Lung (tissue), 17 donors: ENCODE measurements at places on chromosomes 16 and 17.

DNA sequence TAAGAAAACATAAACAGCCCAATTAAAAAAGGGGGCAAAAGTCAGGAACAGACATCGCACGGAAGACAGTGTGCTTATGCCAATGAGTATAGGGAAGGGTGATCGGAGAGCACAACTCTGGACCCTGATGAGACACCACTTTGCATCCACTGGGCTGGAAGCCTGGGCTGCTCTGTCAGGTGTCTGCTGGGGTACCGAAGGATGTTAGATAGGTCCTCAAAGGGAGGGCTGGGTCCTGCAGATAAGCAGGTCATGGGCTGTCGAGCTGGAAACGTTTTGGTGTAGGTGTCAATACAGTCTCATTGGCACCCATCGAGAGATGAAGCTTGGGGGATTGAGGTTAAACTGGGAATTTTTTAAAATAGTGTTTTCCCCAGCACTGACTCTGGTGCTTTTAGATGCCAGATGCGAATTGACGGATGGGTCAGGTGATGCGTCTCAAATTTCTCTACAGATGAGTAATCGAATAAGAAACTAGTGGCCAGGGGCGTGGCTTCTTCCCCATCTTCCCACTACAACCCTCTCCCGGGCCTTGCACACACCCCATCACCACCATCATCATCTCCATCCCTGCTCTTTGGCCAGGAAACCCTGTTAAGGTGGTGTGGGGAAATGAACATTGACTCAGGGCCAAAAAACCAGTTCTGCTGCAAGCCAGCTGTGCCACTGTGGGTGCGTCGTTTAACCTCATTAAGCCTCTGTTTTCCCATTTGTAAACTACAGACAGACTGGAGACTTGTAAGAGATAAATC lies 47.8 kb upstream of the IRF8 start:
- no peaks in the 10 kb centered on the region for H3K36me3 ChIP-seq
- H3K4me3 ChIP-seq, result no peak overlapping the region
- no peaks in the 10 kb centered on the region for H3K4me1 ChIP-seq

- H3K27me3 ChIP-seq, result no peaks in the 10 kb centered on the region
- no peak for DNase-seq
- no peak overlapping the region for H3K27ac ChIP-seq
- H3K4me3 ChIP-seq, result no peak overlapping the region
- no peaks in the 10 kb centered on the region for H3K36me3 ChIP-seq
- no peaks in the 10 kb centered on the region for H3K4me1 ChIP-seq
Measured at GRCh38 chr16:25867041-25867440, 175.3 kb downstream of the HS3ST4 start.

DNA sequence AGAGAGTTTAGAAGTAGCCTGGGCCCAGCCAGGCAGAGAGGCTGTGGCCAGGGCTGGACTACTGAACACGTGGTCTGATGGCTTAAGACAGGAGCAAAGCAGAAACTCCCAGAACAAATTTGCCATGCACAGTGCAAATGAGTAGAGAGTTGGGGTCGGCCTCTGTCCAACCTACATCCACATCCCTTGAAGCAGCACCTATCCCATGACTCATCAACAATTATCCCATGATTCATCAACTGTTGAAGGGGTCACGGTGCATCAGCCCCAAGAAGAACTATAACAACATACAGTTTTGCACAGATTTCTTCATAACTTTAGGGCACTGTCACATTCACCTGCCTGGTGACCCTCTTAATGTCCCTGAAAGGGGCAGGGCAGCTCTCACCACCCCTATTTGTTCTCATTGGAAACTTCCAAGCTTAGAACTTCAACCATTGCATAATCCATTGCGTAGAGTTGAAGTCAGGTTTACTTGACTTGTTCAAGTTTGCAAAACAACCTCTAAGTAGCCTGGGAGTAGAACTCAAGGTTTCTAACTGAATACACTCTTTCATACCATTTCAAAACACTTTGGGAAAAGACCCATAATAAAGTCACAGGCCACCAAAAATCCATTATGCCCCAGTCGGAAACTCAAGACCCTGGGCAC lies 235.2 kb upstream of the CDH5 start:
- peaks cover 3% of the 10 kb centered on the region for H3K4me1 ChIP-seq
- H3K36me3 ChIP-seq, result no peaks in the 10 kb centered on the region
- no peaks in the 10 kb centered on the region for H3K27me3 ChIP-seq
- no peak for DNase-seq
- H3K27ac ChIP-seq, result no peak overlapping the region

GRCh38 chr17:13395346-13395745 lies 206.4 kb downstream of the HS3ST3A1 start:
- H3K4me3 ChIP-seq, result no peak overlapping the region
- no peaks in the 10 kb centered on the region for H3K27me3 ChIP-seq
- no peak for DNase-seq
- no peaks in the 10 kb centered on the region for H3K4me1 ChIP-seq

DNA sequence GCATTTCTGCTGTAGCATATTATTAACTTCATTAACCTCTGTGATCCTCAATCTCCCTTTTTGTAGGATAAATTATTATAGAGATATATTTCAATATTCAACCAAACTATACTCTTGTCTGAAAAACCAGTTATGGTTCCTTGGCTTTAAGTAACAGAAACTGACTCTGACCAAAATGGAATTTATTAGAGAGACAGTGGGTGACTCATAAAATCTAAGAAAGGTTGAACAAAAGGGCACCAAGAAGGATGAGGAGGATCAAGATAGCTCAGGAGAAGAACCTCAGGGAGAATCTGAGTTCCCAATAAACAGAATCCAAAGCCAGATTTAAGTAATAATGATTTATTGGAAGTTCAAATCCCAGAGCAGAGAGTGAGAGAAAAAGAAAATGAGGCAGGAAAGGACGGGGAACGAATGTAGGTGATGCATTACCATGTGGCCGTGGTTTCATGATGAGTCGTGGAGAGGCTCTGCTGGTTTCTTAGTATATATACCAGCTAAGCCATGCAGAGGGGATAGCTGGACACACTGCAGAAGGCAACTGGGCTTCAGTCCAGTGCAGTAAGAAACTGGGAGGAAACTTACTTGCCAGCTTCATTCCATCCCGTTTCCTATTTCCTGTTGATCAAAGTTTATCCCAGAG lies 151.5 kb upstream of the GOT2 start:
- no peak overlapping the region for H3K4me3 ChIP-seq
- H3K27me3 ChIP-seq, result no peaks in the 10 kb centered on the region
- no peak for DNase-seq
- no peak overlapping the region for H3K27ac ChIP-seq

DNA sequence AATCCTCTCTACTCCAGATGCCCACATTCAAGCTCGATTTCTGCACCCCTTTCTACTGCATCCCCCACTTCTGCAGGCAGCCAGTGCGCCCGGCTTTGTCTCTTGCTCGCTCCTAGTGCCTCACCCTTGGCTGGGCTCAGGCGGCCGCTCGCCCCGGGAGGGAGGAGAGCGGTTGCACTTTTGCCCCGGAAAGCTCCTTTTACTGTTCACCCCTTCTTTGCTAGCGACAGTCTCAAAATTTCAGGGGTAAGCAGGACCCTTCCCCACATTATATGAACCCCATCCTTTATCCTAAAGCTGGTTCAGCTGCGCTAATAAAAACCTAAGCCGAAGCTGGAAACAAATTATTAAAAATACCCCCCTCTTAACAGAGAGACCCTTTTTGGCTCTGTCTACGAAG lies 1.0 kb downstream of the HOXB5 start:
- peaks cover 19% of the 10 kb centered on the region for H3K36me3 ChIP-seq
- peaks cover 74% of the 10 kb centered on the region for H3K27me3 ChIP-seq
- H3K4me1 ChIP-seq, result peaks cover 10% of the 10 kb centered on the region
- peak overlapping the region; percentile 69 for H3K27ac ChIP-seq
- peak overlapping the region; percentile 16 for H3K4me3 ChIP-seq
- no peak for DNase-seq

DNA sequence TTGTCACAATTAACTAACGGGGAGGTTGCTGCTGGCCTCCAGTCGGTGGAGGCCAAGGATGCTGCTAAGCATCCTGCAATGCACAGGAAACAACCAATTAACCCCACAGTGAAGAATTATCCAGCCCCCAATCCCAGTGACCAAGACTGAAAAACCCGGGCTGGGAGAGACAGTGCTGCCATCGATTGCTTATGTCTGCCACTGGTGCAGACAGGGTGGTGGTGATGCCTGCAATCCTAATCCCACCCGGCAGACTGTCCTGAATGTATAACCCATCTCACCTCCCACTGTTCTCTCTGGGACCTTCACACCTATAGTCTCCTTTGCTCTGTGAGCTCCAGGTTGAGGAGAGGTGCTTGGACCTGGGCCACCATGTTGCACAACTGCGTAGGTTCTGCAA lies 42.3 kb upstream of the KLHDC4 start:
- no peaks in the 10 kb centered on the region for H3K36me3 ChIP-seq
- no peaks in the 10 kb centered on the region for H3K27me3 ChIP-seq
- no peak overlapping the region for H3K27ac ChIP-seq
- H3K4me1 ChIP-seq, result peaks cover 6% of the 10 kb centered on the region
- no peak overlapping the region for H3K4me3 ChIP-seq

DNA sequence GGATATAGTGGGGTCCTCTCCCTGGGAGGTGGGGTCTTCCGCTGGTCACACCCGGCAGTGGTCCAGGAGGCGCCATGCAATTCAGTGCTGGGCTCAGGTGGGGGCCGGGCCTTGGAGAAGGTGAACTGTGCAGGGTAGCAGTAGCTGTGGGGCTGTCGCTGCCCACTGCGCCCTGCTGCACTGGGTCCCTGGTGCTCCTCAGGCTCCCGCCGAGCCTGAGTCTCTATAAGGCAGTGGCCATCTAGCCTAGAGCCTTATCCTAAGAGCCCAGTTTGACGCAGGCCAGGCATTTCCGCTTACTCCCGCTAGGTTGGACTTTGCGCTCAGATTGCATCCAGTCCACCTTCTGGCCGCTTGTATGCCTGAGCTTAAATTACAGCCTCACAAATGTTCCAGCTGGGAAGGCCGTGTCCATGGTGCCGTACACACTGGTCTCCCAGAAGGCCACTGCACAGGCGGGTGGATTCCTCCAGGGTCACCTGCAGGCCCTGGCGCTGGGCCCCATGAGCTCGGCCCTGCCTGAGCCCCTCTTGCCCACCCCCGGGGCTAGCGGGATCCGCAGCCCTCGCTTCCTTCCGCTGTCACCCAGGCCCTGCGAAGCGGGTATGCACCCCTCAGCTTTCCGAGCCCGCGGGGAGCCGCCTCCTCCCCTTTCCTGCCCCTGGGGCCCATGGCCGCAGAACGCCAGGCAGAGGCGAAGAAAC lies 1762.2 kb downstream of the TP53TG3F start:
- no peak for DNase-seq
- no peak overlapping the region for H3K27ac ChIP-seq
- H3K27me3 ChIP-seq, result no peaks in the 10 kb centered on the region
- H3K4me1 ChIP-seq, result no peaks in the 10 kb centered on the region
